ENCODE measurements at places on chromosomes 12 and 14.

- no peak for DNase-seq
Observed at GRCh38 chr14:98578204-98578603, 693.8 kb downstream of the BCL11B start.

DNA sequence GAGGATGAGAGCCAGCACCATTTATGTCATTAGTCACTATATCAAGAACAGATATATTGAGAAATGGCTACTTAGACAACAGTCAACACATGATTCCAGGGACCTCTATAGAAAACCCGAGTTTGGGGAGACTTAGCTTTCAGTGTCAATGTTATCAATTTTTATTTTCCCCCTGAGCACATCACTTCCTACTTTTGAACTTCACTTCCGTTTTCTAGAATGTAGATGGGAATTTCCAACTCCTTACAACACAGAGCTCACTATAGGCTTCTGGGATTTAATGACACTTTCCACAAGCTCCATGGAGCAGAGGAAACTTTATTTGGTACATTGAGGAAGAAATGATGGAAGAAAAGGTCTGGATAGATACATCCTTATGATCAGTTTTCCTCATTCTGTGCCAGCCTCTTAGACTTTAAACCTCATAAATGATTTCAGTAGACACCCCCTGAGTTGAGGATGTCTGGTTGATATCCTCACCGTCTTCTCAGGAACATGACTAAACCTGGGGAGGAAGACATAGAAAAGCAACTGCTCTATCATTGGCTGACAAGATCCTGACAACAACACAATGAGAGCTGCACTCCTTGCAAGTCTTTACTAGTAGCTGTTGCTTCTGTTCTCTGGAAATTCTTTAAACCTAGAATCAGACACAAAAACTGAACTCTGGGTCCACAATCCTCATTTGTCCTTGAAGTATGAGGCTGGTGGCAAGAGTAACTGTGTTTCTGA lies 449.4 kb upstream of the OR4E1 start:
- no peak for DNase-seq

DNA sequence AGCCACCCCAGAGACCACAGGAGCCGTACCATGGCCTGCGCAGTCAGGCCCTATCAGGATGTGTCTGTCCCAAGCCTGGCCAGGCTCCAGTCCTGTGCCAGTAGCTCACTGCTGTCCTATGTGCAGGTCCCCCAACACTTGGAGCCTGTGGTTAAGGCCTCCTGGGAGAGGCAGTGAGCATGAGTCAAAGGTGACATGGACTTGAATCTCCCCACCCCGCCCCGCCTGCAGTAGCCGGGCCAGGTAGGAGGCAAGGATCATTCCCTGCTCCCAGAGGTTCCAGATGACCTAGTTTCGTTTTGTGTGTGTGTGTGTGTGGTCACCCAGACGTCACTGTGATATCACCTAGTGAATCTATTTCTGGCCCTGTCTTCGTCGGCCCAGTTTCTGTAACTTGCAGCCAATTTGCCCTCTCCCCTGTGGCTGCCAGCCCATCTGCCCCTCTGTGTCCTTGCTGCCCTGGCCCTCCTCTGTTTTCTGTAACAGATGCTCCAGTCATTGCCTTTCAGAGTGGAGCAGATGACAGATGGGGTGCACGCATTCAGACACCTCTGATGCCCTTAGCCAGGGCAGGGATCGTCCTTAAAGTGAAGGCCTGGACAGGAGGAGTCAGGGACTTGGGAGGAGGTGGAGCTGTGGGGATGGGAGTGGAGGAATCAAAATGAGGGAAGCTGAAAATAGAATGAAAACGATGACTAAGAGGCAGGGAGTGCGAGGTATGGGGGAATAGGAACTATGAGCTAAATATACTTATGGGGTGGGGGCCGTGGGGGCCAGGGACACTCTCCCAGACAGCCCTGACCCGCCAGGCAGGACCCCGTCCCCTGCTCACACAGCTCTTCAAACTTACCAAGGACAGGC lies 37.4 kb downstream of the SLC6A12 start:
- DNase-seq = no peak

DNA sequence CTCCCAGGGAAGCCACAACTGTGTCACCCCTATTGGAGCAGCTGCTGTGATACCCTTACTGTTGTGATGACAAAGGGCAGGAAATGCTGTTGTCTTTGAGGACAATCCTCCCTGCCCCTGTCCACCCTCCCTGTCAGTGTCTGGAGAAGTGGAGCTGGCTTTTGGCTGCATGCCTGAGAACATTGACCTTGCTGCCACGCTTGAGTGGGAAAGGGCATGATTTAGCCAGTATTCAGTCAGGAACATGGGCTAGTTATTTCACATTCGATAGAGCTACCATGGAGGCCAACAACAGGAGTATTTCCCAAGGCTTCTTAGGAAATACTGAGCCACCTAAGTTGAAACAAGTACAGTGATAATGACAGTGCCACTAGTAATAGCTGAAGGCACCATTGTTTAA lies 59.4 kb downstream of the MYRFL start:
- DNase-seq = no peak

DNA sequence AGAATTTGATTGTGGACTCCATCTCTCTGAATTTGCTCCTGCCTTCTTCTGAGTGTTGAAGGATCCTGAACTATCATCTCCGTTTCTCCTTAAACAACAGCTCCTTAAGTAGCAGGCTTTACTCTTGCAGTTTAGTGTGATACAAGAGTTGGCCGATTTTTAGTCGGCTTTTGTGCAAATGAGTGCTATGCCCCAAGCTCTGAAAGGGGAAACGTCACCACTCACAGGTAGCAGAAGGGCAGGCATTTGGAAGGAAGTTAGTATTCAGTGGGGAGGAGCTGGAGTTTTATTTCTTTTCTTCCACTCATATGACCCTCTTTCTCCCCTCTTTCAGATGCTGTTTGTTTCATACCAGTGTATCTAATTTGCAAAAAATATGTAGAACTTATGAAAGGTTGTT lies 36.5 kb upstream of the LRRC10 start:
- no peak for DNase-seq

- DNase-seq = no peak
Observed at GRCh38 chr12:4356041-4356327, 23.5 kb downstream of the FGF23 start.

DNA sequence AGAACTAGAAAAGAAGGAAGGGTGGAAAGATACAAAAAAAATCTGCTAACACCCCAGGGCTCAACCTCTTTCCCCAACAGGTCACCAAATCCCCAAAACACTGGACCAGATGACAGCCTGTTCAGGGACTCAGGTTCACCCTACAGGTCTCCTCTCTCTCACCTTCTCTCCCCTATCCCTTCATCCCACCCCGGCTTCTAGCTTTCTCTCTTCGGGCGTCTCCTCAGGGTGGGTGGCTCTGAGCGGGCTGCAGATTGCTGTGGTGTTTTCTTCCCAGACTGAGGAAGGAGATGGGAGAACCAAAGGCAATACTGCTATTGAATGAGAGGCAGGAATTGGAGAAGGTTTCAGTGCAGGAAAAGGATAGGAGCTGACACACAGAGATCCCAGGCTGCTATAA lies 39.3 kb downstream of the ANO2 start:
- DNase-seq = no peak

DNA sequence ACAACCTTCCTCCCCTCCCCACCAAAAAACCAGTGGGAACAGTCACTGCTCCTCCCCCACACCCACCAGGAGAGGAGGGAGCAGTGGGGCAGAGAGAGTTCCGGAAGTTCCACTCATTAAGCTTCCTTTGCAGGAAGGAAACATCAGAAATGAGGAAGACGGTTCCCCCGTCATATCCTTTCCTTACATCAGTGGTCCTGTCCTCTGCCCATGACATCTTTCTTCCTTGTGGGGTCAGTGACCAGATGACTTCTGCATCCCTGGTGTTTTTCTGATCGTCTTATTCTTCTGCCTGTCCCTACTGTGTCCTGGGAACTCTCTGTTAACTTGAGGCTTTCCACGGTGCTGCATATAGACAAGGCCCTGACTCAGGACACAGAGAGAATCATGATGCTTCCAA lies 40.8 kb upstream of the SPTLC2 start:
- no peak for DNase-seq

GRCh38 chr12:123433615-123434014 lies 2.9 kb downstream of the RILPL2 start:
- no peak for DNase-seq

- DNase-seq = no peak
Observed at GRCh38 chr12:7916936-7917335, 19.1 kb downstream of the SLC2A3 start.
